ENCODE measurements at places on chromosomes 5 and 9.

GRCh38 chr9:131744171-131744719 lies 4.4 kb upstream of the RAPGEF1 start:
- no peak for DNase-seq

DNA sequence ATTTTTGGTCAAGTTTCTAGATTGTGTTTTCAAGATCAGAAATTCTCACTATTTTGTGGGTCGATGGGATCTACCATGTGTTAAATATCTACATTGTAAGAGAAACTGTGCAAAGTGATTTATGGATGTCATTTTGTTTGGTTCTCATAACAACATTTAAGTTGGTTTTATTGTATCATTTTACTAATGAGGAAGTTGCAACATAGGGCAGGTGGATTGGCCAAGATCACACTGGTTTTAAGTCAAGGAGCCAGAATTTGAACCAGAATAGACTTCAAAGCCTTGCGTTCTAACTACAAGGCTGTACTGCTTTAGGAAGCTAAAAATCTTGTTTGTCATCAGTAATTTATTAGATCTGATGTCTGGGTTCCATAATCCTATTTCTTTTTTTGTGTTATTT lies 23.4 kb downstream of the SH3TC2 start:
- DNase-seq: no peak

GRCh38 chr5:145110181-145110580 lies 725.0 kb downstream of the PRELID2 start:
- no peak for DNase-seq

GRCh38 chr5:59528202-59528862 lies 365.2 kb downstream of the PDE4D start:
- DNase-seq: no peak

- DNase-seq: no peak
These were observed 39.2 kb downstream of the OLFM1 start for GRCh38 chr9:135126451-135127187.

DNA sequence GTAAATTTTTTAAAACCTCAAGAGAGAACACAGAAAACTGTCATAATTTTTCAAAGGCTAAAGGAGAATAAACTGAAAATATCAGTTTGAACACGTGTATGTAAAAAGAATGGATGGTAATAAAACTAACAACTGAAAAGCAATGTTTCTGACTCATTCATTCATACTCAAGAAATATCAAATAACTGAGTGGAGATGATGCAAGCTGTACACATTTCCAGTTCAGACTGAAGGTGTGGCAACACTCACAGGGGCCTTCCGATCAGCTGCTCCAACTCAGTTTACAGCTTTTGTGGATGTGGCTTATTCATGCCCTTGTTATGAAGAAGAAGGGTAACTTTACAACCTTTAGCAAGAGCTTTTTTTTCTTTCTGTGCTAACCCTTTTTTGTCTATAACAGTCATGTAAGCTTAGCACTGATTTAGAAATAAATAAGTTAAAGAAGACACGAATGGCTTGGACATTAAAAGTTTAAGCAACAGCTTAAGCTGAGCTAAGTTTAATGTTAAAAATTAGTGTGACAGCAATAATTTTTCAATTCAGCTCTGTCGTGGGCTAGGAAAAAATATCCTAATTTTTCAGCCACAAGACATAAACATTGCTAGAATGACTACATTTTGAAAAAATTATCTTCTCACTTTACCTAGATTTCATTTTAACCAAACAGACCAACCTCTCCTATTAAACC lies 453.5 kb downstream of the RAB3C start:
- DNase-seq: no peak

DNA sequence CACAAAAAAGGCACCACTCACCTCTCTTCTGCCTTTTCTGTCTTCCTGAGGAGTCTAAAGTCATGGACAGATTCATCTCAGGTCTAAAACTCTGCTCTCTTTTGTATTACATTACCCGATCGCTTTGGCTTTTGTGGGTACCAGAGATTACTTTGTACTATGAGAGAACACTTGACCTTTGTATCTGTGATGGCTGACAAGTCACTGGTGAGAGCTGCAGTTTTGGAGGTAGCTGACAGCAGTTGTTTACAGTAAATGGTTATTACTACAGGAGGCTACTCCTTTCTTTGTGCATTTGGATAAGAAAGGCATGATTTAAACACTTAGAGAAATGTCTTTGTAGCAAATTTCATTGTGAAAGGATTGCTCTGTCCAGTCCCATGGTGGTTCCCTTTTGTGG lies 307.3 kb downstream of the FBXL17 start:
- DNase-seq: no peak

DNA sequence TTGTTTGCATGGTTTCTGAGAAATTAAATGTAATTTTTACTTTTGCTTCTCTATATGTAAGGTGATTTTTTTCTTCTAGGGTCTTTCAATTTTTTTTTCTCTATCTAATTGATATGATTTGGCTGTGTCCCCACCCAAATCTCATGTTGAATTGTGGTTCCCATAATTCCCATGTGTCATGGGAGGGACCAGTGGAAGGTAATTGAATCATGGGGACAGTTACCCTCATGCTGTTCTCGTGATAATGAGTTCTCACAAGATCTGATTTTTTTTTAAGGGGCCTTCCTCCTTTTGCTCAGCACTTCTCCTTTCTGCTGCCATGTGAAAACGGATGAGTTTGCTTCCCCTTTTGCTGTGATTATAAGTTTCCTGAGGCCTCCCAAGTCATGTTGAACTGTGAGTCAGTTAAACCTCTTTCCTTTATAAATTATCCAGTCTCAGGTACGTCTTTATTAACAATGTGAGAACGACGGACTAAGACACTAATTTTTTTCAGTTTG lies 150.8 kb downstream of the MTRR start:
- no peak for DNase-seq

DNA sequence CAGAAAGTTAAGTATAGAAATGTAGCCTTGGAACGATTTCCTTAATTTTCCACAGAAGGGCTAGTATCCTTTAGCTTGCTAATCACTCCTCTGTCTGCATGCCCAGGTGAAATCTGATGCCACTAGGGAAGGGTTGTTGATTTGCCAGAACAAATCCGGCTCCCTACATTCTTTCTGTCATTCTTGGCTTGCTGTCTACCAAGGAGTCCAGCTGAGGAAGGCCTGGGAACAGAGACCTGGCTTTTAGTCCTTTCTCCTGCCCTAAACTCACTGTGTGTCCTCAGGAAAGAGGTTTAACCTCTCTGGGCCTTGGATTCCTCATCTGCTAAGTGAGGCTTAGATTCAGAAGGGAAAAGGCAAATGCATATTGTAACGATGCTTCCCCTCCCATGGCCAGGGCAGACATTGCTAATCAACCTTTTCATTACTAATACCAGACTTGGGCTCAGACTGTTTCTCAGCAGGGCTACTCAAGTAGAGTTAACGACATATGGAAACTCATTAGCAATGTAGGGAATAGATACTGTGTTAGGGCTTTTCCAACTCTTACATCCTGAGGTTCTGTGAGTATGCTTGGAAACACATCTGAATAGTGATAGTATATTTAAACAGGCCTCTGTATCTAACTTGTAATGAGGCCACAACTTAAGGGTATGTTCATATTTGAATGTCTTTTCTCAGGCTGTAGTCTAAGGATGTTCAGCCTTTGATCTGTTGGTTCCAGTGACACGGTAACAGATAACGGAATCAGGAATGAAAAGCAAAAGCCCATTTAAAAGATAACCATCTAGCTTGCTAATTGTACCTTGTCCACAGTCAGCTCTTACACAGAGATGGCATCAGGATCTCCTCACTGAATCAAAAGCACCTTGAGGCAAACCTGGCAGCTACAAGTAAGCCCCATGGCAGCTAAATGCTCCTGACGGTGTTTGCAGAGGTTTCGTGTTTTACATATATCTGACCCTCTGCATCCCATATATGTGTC lies 4.1 kb downstream of the GALNT10 start:
- no peak for DNase-seq

- DNase-seq: no peak
These were observed 184.9 kb upstream of the TAS2R1 start for GRCh38 chr5:9815051-9815450.

GRCh38 chr9:112332977-112333638 lies at the start of gene PTBP3:
TSS of gene PTBP3 (minus strand) at chr9:112333619. CDS start at chr9:112297865, 35,754 bp downstream.
- DNase-seq: no peak

GRCh38 chr5:40073927-40074326 lies 605.8 kb upstream of the PTGER4 start:
- no peak for DNase-seq

DNA sequence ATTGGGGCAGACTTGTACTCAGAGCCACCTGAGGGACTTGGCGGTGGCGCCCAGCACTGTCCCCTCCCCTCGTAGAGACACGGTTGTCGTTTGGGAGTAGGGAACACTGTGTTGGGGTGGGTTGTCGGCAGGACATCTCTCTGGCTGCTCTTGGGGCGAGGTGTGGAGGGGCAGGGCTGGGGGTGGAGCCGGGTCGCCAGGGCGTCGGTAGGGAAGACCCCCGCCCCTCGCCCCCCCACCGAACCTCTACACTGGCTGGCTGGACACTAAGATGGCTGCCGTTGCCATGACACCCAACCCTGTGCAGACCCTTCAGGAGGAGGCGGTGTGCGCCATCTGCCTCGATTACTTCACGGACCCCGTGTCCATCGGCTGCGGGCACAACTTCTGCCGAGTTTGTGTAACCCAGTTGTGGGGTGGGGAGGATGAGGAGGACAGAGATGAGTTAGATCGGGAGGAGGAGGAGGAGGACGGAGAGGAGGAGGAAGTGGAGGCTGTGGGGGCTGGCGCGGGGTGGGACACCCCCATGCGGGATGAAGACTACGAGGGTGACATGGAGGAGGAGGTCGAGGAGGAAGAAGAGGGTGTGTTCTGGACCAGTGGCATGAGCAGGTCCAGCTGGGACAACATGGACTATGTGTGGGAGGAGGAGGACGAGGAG lies 778 bp downstream of the TRIM41 start:
- no peak for DNase-seq

DNA sequence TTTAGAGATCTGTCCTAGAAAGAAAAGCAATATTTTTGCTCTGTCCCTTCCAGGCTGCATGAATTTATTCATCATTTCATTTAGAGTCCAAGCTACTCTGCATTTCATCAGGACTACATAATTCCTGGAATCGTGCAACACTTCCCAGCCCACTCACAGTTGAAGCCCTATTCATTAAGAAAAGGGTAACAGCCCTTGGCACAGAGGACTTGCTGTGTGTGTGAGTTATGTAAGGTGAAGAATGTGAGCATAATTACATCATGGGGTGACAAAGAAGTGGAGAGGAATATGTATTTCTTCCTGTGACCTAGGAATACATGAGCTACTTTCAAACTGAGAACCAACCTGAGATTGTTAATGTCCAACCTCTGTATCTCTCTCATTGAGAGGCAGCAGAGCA lies 317.4 kb downstream of the ARHGEF28 start:
- DNase-seq: no peak

DNA sequence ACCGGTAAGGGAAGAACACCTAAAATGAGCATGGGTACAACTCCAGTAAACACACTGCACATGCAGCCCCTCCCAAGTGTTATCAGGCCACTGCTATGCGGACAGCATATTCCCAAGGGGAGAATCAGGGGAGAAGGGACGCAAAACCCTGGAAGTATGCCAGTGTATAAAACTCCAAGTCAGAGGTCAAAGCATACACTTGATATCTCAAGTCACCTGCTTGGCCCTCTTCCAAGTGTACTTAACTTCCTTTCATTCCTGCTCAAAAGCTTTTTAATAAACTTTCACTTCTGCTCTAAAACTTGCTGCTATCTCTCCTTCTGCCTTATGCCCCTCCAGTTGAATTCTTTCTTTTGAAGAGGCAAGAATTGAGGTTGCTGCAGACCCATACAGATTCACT lies 408.1 kb downstream of the HTR1A start:
- DNase-seq: no peak

DNA sequence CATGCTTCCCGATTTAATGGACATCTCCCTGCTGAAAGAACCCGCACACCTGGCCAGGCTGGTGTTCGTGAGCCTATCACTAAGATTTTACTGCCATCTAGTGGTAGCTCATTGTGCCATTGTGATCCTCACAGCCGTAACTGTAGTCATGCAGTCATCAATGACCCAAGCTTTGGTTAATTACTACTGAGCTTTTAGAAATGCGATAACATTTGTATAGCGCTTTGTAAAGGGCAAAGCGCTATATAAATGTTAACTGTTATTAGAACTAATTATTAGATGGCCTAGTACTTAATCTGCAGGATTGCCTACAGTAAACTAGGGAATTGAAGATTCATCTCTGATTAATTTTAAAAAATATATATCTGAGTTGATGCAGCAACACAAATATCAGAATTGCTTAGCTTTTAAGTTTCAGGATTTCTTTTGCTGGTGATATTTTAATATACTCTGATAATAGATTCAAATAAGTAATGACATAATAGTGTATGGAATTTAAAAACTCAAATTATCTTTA lies 90.2 kb downstream of the HACD4 start:
- DNase-seq: peak; percentile 30

DNA sequence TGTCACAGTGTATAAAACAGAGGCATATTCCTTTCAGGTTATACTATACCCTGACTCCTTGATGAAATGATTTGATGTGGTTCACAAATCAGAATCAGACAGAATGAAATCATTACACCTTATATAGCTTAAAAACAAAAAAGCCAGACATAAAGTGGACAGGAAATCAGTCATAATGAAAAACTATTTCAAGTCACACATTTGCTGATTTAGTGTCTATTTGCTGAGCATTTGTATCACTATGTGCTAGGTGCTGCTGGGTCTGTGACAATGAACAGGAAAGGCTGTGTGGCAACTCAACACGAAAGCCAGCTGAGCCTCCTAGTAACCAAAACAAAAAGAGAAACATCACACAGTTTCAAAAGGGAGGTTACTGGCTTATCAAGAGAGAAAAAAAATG lies 194.0 kb downstream of the EFNA5 start:
- no peak for DNase-seq

- no peak for DNase-seq
These were observed 619.4 kb downstream of the SLCO4C1 start for GRCh38 chr5:101676646-101677045.

- DNase-seq: no peak
These were observed 11.6 kb downstream of the ABL1 start for GRCh38 chr9:130846487-130847305.

DNA sequence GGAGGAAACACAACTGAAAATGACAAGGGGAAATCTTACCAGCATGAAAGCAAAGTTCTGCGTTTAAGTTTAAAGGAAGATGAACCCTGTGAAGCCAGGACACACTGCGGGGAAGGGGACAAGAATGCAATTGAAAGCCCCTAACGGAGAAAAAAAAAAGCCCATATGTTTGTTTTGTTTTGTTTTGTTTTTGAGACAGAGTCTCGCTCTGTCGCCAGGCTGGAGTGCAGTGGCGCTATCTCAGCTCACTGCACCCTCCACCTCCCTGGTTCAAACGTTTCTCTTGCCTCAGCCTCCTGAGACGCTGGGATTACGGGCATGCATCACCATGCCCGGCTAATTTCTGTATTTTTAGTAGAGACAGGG lies 2.9 kb downstream of the STK10 start:
- no peak for DNase-seq

GRCh38 chr5:28603869-28604268 lies 1565.5 kb upstream of the CDH9 start:
- DNase-seq: no peak

GRCh38 chr9:34374339-34374738 lies 2.4 kb downstream of the MYORG start:
- no peak for DNase-seq

DNA sequence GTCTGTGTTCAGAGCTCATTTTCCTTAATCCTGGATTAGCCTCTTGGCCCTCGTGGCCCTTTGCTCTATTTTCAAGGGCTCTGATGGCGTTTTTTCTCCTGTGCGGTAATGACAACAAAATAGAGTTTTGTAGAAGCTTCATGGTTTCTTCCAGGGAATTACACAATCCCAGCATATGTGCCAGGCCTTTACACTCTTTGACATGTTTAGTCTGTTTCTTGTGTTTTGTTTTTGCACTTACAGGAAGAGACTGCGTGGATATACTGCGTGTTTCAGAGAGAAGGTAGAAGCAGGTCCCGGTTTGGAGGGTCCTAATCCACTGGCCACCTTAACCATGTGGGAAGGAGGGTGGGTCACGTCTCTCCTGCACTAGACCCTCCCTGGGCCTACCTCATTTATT lies 400.2 kb upstream of the IRX4 start:
- no peak for DNase-seq

Data from NCI-H1048 (cell line).